ENCODE measurements at places on chromosomes 6 and 20.

GRCh38 chr6:34161857-34162515 lies 16.1 kb upstream of the GRM4 start:
- DNase-seq: no peak

DNA sequence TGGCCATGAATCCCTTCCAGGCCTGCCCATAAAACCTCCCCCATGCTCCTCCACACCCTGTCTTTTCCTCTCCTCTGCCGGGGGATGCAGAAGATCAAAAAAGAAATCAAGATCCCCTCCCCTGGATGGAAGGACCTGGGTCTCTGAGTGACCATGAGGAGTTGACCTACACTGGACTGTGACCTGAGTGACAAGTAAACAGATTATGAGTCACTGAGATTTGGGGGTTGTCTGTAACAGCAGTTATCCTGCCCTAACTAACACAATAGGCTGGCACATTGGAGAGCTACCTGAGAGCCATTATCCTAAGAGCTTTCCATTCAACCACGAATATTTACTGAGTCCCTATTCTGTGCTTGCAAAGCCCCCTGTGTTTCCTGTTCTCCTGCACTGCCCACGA lies 28.4 kb upstream of the SIRPA start:
- no peak for DNase-seq

DNA sequence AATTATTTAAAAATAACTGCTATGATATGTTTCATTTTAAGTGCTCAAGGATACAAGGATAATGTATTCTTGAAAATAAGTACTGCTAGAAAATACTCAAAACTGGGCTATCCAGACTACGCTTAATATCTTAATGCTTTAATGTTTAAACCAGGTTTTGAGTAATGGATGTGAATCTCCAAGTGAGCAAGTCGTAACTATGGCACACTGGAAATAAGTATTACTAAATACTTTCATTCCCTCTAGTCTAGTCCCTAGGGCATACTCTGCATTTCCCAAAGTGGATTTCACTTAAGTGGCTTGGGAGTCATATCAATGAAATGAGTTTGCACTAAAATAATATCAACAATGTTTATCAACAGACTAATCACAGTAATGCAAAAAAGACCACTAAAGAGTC lies 48.1 kb downstream of the HMGCLL1 start:
- no peak for DNase-seq

DNA sequence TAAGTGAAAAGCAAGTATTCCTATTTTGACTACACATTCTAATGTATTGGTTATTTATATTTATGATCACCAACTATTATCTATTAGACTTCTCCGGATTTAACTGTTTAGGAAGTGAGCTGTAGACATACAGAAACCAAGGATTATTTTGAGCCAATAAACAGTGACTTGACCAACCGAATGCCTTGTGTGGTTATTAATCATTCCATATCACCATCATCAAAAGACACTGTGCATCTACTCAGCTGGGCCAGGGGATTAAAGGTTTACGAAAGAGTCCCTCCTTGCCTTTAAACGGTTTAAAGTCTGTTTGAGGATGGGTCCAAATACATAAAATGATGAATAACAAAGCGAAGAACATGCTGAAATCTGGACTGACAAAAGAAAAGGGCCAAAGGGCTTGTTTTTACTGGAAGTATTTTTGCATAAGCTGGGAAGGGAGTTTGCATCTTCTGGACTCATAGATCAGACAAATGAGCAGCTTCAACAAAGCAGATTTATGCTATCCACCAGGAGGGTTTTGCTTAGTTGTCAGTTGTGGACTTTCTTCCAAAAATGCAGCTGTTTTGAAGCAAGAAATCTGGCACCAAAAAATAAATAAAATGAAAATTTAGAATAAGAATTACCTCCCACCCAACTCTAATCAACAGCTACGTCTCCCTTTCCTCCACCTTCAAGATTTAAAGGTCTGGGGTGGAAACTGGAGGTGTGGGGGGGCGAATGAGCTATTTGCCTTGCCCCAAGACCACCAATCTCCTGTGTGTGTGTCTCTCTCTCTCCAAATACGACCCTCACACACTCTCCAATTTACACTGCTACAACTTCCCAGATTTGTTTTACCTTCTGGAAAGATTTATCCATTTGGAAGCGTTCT lies 33.6 kb upstream of the ID4 start:
- DNase-seq: no peak

DNA sequence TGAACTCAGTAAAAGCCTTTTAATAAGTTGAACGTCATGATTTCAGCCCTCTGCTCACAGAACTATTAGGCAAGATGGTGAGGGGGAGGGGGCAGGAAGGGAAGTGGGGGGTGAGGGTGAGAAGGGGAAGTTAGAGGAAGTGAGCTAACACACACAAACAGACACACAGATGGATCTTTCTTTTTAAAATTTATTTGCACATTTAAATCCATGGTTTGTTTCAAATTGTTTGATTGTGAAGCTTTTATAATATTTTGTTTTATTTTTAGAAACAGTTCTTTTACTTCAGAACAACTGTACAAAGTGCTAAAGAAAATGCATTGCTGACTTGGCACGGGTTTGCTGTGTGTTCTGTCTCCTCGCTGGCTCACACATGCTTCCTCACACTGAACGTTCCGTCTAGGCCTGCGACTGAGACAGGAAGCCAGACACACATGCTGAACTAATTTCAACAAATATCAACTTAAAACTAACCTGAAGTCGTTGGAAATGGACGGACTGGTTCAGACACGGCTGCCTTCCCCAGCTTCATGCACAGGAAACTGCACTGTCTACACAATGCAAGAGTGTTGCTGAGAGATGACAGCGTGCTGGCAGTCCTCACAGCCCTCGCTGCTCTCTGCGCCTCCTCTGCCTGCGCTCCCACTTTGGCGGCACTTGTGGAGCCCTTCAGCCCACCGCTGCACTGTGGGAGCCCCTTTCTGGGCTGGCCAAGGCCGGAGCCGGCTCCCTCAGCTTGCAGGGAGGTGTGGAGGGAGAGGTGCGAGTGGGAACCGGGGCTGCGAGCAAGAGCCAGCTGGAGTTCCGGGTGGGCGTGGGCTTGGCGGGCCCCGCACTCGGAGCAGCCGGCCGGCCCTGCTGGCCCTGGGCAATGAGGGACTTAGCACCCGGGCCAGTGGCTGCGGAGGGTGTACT lies 8.1 kb upstream of the ZBP1 start:
- no peak for DNase-seq

- no peak for DNase-seq
Measured at GRCh38 chr6:108883172-108883571, 35.0 kb downstream of the ARMC2 start.

DNA sequence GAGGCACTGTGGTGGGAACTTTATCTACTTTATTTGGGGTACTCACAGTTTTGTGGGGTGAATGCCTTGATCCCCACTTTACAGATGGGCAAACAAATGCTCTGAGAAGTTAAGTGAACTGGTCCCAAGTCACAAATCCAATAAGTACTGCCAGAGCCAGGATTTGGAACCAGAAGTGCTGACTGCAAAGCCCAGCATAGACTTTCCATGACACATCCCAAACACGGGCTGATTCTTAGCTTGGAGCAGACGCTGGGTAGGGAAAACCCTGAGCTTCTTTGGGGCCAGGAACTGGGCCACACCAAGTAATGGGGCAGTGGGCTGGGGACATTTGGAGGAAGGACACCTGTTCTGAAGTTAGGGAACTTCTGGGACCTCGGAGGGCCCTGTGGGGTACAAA lies 20.3 kb downstream of the RIN2 start:
- no peak for DNase-seq

DNA sequence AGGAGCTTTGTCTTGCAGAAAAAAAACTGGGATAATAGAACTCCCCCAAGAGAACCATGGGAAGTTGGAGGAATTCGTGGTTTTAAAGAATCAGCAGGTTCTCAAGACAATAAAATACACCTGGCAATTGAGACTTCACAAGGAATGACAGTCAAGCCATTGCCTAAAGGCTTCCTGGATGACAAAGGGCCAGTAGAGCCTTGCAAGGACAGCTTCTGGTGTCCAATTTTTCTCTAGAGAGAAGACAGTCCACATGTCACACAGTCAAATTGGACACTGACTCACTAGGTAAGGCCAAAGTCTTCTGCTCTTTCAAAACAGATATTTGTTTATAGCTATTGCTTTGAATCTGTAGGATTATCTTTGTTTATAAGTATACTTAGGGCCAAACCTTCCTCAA lies 80.3 kb upstream of the BMP5 start:
- DNase-seq: no peak

- no peak for DNase-seq
Measured at GRCh38 chr6:139144490-139145085, 9.7 kb downstream of the HECA start.

- DNase-seq: no peak
Measured at GRCh38 chr20:49559411-49560081, 8.4 kb downstream of the PTGIS start.

DNA sequence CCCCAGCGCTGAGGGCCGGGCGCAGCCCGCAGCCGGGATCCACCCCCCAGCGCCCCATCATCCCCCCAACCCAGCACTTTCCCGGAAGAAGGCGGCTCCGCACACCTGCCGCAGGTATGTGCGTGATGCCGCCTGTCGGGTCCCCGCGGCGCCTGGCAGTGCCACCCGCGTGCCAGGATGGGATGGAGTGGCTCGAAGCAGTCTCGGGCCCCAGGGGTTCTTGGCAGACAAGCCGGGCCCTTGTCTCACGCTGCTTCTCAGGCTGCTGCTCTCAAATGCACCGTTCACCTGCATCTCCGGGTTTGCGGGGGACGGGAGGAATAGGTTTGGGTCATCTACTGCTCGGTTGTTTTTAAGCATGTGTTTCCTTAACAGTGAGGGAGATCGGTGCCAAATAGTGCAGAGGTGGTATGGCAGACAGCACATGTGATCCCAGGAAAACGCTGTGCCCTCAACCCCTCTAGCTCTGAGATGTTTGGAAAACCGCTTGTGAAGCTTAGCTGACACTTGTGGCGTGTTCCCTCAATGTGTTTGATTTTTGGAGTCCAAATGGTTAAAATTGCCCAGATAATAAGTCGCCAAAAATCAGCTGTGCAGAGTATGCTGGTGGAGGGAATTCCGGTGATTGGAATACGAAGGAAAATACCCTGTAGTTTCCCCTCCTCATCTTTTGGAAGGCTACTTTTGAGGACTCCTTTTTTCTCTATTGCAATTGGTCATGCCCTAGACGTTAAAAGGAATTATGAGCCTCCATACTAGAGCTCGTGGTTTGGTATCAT lies 926 bp downstream of the MYLIP start:
- DNase-seq: peak; percentile 21

GRCh38 chr6:136470044-136470443 lies 80.2 kb downstream of the MAP7 start:
- DNase-seq: no peak

GRCh38 chr20:50794181-50794845 lies 548 bp upstream of the BCAS4 start:
- no peak for DNase-seq

GRCh38 chr6:138882369-138883017 lies 86.6 kb downstream of the ECT2L start:
- DNase-seq: no peak

GRCh38 chr6:131807321-131807643 lies 538 bp upstream of the ENPP1 start:
- no peak for DNase-seq

GRCh38 chr20:25293507-25293906 lies 45.6 kb downstream of the PYGB start:
- no peak for DNase-seq

DNA sequence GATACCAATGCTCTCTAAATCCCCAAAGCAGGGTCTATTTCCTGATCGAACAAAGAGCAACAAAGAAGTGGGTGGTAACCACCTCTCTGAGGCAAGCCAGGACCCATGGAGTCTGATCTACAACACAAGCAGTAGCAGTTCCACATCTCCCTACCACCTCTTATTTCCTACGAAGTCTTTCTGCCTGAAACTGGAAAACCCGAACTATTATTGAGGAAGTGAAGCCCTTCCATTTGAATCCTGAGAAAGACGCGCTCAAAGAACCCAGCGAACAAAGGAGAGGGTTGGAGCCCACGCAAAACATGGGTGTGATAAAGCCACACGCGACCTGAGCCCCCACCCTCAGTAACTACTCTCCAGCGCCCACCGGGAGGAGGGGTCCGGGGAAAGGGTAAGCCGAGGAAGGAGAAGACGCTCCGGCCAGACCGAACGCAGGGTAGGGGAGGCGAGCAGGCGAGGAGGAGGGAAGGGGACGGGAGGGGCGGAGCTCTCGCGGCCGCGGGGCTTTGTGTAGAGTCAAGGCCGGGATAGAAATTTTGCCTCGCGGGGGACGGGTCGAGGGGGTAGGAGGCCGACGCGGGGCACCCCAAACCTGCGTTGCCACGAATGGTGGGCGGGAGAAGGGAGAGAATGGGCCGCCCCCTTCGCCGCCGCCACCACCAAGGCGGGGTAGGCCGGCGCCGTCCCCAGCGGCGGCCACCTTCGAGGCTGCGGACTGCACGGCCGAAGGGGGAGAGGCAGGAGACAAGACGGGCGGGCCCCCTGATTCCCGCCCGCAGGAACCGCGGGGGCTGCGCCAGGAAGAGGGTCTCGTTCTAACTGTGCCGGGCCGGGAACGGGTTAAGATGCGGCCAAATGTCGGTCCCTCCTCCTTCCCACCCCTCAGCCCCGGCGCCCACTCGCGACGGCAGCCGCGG lies 802 bp downstream of the HDAC2 start:
- DNase-seq: peak; percentile 13

- no peak for DNase-seq
Measured at GRCh38 chr20:47032933-47033578, 138.4 kb downstream of the EYA2 start.

DNA sequence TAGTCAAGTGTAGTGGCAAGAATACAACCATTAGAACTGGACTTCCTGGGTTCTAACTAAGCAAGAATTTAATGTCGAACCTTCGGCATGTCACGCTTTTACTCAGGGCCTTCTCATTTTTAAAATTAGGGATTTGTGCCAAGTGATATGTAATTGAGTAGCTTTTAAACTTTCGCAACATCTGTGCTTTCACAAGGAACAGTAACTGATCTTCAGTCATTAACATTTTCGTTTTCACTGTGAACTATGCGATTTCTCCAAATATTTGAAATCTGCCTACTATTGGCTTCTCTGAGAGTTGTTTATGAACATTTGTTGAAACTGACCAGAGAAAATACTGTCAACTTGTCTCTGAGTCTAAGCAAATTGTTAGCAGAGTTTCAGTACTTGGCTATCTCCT lies 27.6 kb downstream of the GRM1 start:
- DNase-seq: no peak

GRCh38 chr6:15628499-15629131 lies 34.2 kb downstream of the DTNBP1 start:
- DNase-seq: peak; percentile 18

DNA sequence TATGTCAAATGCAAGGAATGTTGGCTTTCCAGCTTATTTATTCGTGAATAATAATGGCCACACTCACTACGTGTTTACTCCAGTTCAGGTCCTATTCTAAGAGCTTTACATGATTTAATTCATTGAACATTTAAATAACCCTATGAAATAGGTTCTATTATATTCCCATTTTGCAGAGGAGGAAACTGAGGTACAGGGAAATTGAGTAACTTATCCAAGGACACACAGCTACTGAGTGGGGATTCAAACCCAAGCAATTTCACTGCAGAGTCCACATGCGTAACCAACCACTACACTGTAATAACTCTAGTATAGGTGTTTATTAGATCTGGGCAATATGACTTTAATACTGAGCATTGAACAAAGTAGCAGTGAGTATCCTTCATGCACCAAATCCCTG lies 12.3 kb upstream of the SLC13A3 start:
- no peak for DNase-seq

GRCh38 chr20:48761023-48761785 lies 66.6 kb downstream of the PREX1 start:
- DNase-seq: no peak

GRCh38 chr20:9884061-9884460 lies 45.2 kb upstream of the PAK5 start:
- no peak for DNase-seq

GRCh38 chr20:5328268-5328667 lies 11.5 kb upstream of the PROKR2 start:
- no peak for DNase-seq

GRCh38 chr6:35557239-35557638 lies 44.5 kb upstream of the TULP1 start:
- no peak for DNase-seq

Measured in stimulated activated CD4-positive, alpha-beta T cell treated with anti-CD3 and anti-CD28 coated beads, TNF-alpha, amount 100 ng/mL, for 4 hours (primary cell).